ENCODE measurements at places on chromosomes 12 and 14. TPM values are rescaled to one million over a fixed set of nuclear protein-coding genes. Genes with fewer than 3 reads are reported as not detected.

BCL2L2 gene
- 31.4 TPM for total RNA-seq

ETNK1 gene
- total RNA-seq, result 33.6 TPM

BCL2L14 gene
- total RNA-seq, result not detected

BDKRB2 gene
- 0.73 TPM for total RNA-seq

SNRNP35 gene
- 16.6 TPM for total RNA-seq

BEGAIN gene
- 0.78 TPM for total RNA-seq

RTN1 gene
- 2.8 TPM for total RNA-seq

All from smooth muscle cell of the pulmonary artery (primary cell).